ENCODE measurements at places on chromosomes 2 and 18.

DNA sequence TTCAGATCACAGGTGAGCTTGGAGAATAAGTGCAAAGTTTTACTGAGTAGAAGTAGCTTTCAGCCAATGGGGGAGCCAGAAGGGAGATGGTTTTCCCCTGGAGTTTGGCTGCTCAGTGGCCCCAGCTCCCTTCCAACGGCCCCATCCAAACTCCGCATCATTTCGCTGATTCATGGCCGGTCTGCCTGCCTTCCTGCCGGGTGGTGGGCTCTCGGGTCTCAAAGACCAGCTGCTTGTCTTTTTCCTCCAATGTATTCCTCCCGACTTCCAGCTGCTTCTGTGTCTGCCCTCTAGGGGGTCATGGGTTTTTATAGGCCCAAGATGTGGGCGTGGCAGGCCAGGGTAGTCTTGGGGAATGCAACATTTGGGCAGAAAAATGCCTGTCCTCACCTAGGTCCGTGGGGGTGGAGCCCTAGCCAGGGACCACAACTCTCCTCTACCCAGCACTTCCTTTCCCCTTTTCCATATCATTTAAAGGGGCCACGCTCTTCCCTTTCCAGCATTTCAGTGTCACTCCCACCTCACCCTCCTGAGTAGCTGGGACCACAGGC, 73.5 kb downstream of the MEX3C start:
- DNase-seq: no peak

- DNase-seq: no peak
These were observed 112.1 kb upstream of the LRATD1 start for GRCh38 chr2:14520385-14520945.

GRCh38 chr2:102421890-102422759, 835 bp upstream of the IL18RAP start:
- DNase-seq: no peak

- no peak for DNase-seq
These were observed 8.8 kb upstream of the ALPI start for GRCh38 chr2:232447091-232447620.

GRCh38 chr18:63407734-63408133, 14.5 kb downstream of the VPS4B start:
- DNase-seq: no peak

DNA sequence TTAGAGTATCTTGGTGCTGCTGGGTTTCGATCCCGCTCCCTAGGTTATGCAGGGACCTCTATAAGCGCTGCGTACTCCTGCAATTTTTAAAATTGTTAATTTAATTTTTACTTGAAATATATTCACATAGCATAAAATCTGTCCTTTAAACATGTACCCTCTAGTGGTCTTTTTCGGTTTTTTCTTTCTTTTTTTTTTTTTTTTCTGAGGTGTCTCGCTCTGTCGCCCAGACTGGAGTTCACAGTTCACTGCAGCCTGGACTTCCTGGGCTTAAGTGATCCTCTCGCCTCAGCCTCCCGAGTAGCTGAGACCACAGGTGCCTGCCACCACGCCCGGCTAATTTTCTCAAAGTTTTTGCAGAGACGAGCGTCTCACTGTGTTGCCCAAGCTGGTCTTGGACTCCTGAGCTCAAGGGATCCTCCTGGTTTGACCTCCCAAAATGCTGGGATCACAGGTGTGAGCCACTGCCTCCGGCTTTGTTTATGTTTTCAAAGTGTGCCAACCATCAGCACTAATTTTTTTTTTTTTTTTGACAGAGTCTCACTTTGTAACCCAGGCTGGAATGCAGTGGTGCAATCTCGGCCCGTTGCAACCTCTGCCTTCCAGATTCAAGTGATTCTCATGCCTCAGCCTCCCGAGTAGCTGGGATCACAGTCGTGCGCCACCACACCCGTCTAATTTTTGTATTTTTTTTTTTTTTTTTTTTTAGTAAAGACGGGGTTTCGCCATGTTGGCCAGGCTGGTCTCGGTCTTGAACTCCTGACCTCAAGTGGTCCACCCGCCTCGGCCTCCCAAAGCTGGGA, 585 bp upstream of the MOB1A start:
- DNase-seq: no peak

Data from activated CD8-positive, alpha-beta T cell treated with anti-CD3 and anti-CD28 coated beads for 36 hours (primary cell).